ENCODE measurements at places on chromosomes 5 and 9. TPM values are rescaled to one million over a fixed set of nuclear protein-coding genes. Genes with fewer than 3 reads are reported as not detected.

Gene SLC45A2
- 0.13 TPM for polyA plus RNA-seq

Gene CER1
- polyA plus RNA-seq = 0.56 TPM

Gene SLC22A4
- polyA plus RNA-seq = 3.3 TPM

Gene CARTPT
- polyA plus RNA-seq = 0.18 TPM

Gene CTSV
- 3.2 TPM for polyA plus RNA-seq

Gene NEURL1B
- polyA plus RNA-seq = 27.5 TPM

Gene GCNT1
- 3.8 TPM for polyA plus RNA-seq

Gene ARRDC3
- polyA plus RNA-seq = 43.9 TPM

- DNase-seq = peak; percentile 84
These were observed 998.8 kb downstream of the MAT2B start for GRCh38 chr5:164504141-164504772.

DNA sequence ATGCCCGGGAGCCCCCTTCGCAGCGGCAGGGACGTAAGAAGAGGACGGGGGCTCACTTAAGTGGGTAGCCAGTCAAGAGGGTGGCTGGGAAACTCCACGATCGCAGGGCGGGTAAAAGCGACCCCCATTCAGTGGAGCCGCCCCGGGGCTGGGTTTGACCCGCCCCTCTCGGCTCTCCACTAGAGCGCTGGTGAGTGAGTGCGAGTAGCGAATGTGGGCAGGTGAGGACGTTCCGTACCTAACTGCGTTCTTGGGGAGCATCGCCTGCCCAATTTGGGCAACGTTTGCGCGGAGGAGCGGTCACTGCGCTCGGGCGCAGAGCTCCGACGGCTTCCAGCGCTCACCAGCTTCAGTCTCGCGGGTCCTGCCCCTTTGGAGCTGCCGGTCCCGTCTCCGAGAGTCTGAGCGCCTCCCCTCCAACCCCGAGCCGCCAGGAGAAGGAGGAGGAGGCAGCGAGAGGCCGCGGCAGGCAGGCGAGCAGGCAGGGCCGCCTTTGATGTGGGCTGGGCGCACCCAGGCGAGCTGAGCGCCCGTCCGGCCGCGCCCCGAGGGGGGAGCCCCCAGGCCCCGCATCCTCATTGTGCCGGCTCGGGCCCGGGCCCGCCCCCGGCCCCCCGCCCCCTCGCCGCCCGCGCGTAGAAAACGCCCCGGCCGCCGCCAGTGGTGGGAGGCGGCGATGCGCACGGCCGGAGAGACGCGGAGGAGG lies at the start of gene FGF18:
FGF18 (plus strand) TSS at position 666 of the 706 bp plus-strand sequence. CDS start 553 bp downstream, outside the sequence.
- peak; percentile 97 for DNase-seq

- no peak for DNase-seq
These were observed 591.8 kb downstream of the PDE4D start for GRCh38 chr5:59301727-59302126.

DNA sequence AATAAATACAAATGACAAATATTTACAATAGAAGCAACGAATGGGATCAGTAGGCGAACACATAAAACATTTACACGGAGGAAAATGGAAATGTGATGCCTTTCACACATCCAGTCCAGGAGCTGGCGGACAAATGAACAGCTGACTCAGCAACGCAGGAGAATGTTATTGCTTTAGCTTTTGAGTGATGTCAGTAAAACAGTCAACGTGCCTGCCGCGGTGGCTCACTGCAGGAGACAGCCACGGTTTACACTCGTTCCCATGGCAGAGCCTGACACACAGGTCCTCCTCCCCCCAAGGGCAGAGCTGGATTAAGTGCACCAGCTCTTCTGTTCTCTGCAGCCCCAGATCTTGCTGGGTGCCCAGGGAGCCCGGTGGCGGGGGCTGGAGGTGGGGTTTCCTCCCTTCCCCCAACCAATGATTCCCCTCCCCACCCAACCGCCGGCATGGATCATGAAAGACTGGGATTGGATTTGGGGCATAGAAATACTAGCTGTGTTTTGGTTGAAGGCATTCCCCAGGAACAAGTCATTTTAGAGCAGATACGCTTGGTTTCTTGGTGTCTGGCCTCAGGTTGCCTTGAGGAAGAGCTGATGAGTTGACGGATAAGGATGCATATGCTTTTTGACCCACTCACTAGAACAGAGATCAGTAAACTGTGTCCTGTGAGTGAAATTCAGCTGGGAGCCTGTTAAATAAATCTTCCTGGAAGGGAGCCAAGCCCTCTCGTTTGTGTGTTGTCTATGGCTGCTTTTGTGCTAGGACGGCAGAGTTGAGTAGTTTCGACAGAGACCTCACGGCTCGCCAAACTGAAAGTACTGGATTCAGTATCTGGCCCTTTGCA lies 12.5 kb downstream of the STC2 start:
- peak; percentile 92 for DNase-seq

DNA sequence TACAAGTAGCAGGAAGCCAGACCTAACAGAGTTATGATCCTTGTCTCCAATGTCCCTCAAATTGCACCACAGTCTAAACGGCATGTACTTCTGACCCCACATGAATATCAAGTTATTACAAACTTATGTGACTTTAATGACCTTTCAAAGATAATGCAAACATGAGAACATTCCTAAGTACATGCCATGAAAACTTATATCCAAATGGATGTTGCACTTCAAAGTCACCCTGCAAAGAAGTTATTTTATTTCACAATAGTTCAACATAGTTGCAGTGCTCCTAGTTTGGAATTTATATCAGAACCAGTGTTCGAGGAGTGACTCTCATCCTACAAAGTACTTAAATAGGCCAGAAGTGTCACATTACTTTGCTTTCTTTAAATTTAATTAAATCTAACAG lies 41.2 kb upstream of the ITGA1 start:
- DNase-seq = no peak

GRCh38 chr9:124110307-124110915 lies 98.8 kb downstream of the LHX2 start:
- DNase-seq = peak; percentile 65

DNA sequence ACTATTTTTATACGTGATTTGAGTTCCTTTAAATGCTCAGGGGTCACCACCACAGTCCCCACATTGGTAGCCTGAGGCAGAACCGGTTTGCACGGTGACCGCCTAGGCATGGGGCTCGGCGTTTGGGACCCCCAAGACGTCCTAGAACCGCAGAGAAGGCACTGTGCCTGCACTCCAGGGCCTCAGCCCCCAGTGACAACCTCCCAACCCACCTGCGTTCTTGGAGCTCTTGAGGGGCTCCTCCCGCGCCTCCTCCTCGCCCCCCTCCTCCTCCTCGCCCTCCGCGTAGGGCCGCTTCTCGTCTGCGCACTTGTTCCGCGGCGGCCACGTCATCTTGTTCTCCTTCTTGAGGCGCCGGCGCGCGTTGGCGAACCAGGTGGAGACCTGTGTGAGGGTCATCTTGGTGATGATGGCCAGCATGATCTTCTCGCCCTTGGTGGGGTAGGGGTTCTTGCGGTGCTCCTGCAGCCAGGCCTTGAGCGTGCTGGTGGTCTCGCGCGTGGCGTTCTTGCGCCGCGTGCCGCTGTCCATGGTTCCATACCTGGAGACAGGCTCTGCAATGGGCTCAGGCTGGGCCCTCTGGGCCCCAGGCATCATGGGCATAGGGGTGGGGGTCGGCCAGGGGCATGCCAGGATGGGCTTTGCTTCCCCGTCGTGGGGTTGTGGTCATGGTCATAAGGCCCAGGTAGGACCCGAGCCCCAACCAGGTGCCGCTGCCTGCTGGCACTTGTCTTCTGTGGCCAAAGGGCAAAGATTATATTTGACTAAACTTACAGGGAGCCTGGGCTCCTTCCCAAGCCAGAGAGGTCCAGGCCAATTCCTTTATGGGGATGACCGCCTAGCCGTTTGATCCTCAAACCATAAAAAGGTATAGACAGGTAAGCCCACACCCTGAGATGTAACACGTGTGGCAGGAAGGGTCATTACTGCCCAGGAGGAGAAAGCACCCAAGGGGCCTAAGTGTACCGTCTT lies 3.1 kb downstream of the IRX4 start:
- DNase-seq = no peak

DNA sequence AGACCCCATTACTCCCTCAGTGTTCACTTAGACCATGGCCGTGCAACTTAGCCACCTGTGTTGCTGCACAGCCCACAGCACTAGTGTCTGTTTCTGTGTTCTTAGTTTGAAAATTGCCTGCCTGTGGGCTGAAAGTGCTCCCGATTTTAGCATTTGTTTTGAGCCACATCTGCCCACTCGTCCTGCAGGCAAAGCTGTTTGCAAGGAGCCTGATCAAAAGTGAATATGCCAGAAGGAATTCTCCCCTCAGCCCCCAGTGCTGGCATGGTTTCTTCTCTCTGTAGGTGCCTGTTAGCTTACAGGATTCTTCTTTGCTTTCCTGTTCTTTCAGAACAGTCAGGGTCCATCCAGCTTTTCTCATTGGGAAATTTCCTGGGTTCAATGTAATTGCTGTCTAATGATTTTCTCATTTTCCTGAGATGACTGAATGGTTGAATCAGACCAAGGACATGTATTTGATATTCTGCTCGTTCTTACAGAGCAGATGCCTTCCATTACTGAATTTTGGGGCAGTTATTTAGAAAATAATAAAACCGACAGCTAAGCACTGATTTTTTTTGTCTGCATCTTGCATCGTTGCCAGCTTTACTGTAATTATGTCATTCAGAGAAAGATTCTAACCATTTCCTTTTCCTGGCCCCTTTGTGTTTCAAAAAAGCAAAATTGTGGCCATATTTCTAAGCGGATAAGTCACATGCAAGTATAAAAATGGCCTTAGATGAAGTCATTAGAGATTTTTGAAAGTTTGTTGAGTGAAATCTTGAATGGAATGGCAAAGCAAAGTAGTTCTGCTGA lies 111.1 kb upstream of the CKMT2 start:
- no peak for DNase-seq

- no peak for DNase-seq
These were observed 206.6 kb downstream of the SEMA5A start for GRCh38 chr5:9339206-9339818.

GRCh38 chr5:45113726-45114125 lies 305.0 kb downstream of the MRPS30 start:
- no peak for DNase-seq

DNA sequence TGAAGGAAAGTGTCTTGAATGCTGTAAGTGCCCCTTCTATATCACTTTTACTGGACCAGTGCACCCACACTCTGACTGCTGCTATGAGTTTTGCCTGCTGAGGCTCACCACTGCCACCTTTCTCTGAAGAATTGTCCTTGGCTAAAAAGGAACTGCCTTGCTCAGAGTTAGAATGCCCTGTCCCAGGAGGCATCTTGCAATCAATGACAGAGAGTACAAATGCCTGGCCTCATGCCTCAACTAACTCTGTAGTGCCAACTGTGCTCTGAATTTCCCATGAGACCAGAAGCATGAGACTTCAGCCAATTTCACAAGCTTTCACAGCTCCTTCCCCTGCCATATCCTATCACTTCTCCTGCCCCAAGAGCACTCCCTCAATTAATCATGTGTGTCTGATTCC lies 569.7 kb downstream of the ZNF608 start:
- DNase-seq = no peak

DNA sequence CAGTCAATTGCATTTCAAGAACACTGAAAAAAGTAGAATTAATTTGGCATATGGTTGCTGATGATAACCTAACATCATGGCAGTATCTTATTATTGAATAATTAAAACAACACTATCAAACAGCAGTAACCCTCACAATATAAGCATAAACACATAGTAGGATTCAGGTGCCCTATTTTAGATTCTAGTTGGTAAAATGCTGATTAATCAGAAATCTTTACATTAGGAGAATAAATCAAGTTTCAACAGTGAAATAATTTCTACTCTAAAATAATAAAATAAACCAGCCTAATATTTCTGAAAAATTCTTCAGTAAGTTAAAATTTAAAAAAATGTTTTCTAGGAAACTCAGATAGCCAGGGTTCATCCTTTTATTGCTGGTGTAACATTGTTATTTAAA lies 76.4 kb upstream of the NUDT12 start:
- no peak for DNase-seq

DNA sequence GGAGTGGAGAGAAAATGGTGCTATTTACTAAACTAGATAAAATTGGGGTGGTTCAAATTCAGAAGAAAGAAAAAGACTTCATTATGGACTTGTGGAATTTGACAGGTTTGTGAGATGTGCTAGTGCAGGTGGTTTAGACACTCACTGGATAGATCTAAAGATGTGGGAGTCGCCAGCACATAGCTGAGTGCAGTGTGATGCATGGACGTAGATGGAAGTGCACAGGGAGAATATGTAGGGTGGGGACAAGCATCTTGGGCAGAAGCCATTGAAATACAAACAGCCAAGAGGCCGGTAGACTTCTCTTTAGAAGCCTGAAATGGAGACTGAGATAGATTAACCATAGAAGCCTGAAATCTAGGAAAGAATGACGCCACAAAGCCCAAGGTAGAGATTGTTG lies 10.7 kb downstream of the HAPLN1 start:
- DNase-seq = no peak

DNA sequence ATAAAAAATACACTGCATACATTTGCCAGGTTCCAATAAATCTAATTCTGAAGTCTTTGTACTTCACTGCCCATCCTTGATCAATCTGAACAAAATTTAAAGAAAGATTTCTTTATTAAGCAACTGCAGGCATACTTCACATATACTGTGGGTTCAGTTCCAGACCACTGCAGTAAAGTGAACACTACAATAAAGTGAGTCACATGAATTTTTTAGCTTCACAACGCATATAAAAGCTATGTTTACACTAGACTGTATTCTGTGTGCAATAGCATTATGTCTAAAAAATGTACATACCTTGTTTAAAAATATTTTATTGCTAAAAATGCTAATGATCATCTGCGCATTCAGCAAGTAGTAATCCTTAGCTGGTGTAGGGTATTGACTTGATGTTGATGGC lies 52.1 kb downstream of the SSBP2 start:
- DNase-seq = no peak

GRCh38 chr9:116726602-116727001 lies 39.5 kb downstream of the TRIM32 start:
- no peak for DNase-seq

DNA sequence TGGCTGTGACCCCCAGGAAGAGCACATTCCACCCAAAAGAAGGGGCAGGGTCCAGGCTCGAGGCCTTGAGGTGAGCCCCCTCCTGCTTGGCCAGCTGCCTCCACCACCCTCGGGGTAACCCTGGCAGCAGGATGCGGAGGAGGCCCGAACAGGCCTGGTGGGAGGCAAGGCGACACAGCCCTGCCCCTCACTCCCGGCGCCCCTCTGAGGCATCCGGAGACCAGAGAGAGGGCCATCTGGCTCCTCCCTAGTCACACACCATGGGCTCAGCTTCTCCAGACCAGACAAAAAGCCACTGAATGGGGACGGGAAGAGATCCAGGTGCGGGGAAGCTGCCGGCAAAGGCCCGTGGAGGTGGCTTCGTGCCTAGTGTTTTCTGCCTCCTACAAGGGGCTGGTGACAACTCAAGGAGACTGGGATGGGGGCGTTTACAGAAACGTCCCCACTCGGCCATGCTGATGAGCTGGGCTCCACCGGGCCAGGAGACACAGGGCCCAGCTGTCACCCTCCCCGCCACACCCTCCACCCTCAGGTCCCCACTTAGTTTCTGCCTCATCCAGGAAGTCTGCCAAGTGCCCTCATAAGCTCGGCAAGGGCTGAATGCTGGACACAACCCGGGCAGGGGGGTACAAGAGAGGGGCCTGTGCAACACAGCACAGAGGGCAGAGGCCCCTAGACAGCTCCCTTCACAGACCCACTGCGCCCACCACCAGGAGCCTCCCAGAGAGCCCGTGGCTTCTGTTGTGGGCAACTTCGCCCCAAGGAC lies 41.9 kb downstream of the NACC2 start:
- no peak for DNase-seq

- DNase-seq = no peak
These were observed 5.1 kb upstream of the ELAVL2 start for GRCh38 chr9:23830929-23831730.

GRCh38 chr9:131330814-131331600 lies 41.5 kb downstream of the PLPP7 start:
- no peak for DNase-seq
